ENCODE measurements at places on chromosomes 1 and 21. TPM values are rescaled to one million over a fixed set of nuclear protein-coding genes. Genes with fewer than 3 reads are reported as not detected.

- DNase-seq: no peak
Observed at GRCh38 chr1:53781654-53782053, 42.7 kb upstream of the GLIS1 start.

DNA sequence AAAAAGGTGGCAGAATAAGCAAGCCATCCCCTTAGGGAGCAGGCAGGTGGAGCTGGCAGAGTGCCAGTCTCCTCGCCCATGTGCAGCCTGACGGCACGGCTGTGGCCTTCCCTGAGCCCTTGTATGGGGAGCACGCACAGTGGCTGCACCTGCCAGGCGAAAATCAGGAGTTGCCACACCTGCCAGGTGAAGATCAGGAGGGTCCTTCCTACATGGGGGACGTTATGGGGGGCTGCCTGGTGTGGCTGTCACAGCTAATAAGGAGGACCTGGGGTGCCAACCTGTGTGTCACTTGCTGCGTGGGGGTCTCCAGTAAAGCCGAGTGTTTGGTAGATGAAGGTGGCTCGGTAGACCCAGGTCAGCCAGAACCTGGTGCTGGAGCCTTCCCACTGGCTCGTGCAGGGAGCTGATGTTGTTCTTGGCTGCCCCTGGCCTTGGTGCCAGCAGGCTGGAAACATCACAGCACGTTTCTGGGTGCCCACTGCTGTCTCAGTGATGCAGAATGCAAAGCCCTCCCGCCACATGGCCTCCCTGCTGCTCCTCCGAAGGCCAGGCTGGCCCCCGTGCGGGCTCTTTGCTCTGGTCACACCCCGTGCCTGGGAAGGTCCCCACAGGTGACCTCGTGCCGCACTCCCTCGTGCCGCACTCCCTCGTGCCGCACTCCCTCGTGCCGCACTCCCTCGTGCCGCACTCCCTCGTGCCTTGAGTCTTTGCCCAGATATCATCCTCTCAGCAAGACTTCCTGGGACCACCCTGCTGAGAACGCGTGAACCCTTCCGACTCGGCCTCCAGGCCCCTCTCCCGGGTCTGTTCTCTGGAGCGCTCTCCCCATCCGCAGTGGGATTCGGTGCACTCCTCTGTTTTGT is 55.4 kb downstream of the SLC37A1 start:
- peak; percentile 71 for DNase-seq

DNA sequence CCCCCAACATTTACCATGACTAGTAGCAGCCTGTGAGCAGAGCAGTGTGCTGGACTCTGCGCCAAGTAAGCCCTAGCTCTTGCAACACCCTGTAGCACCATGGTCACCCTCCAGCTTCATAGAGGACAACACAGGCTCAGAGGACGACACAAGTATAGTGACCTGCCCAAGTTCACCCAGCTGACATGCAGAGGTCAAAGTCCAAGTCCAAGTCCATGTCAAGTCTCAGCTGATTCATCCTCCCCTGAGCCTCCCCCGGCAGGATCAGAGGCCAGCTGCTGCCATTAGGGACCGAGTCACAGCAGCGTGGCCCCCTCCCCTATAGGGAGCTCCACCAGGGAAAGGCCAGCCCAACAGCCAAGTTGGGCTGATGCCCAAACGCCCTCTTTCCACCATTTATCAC is 15.9 kb downstream of the SDC3 start:
- no peak for DNase-seq

DNA sequence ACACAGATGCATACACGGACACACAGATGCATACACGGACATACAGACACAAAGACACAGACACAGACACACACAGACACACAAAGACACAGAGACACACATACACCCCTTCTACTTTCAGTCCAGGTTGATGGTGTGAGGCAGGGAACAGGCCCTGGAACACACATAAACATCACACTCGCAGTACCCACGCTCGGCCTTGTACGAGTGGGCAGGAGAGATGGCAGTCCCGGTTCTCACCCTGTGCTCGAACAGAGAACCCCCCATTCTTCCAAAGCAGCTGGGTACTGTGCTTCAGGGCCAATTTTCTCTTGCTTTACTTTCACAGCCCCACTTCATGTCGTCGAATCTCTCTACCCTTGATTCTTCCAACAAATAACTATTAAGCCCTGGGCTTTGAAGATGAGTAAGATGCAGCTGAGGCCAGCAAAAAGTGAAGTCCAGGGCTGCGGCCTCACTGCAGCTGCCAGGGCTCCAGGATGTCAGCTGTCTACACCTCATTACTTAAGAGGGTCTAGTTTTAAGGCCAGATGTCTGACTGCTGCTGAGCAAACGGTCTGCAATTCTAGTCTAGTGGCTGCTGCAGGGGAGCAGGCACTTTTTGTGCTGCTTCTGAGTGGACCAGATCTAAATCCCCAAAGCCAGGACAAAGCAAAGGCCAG is 90.1 kb downstream of the PGBD5 start:
- DNase-seq: no peak

SLC45A1 gene
- 1.9 TPM for total RNA-seq

DNA sequence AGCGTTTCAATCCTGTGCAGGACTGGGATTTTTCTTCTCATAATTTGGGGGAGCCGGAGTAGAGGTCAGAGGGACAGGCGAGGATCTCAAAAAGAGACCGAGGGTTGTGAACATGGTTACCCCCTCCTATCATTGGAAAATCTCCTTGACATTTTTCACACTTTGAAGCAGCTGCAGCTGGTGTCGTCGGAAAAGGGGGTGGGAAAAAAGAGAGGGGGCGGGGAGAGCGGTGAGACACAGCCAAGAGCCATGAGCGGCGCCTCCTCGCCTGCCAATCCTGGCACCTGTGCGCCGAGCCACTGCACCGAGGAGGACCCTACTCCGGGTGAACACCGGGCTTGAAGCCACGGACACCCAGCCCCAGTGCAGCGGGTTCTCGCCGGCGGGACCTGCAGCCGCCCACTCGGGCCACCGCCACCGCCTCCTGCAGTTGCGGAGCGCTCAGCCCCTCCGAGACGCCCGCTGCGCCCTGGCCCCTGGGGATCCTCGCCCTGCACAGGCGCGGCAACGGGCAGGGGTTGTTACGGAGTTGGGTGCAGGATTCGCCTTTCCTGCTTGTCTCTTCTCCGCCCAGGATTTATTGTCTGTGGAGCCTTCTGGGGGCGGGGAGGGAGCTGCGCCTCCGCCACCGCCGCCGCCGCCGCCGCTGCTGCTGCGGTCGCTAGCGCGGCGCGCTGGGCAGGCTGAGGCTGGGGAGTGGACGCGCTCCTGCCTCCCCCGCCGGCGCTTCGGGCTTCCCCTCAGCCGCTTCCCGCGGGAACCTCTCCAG is at the start of gene LRRC7:
TSS of gene LRRC7 (plus strand) at position 271 of the 769 bp plus-strand sequence. CDS start 718 bp downstream, outside the sequence.
- peak; percentile 63 for DNase-seq
